ENCODE measurements at places on chromosomes 7 and 10. TPM values are rescaled to one million over a fixed set of nuclear protein-coding genes. Genes with fewer than 3 reads are reported as not detected.

Gene DENND2A
- total RNA-seq: 19.0 TPM

Gene ZNF736
- 15.1 TPM for total RNA-seq

Gene GSTO2
- 7.8 TPM for total RNA-seq

Gene RBM28
- 26.9 TPM for total RNA-seq

Gene PSMC2
- total RNA-seq: 89.4 TPM

Gene LHFPL3
- not detected for total RNA-seq

Gene RTKN2
- total RNA-seq: 109 TPM

Gene MINDY3
- 30.2 TPM for total RNA-seq

Gene SLC12A9
- 43.6 TPM for total RNA-seq

Gene RARRES2
- total RNA-seq: 144 TPM

Gene IRF5
- total RNA-seq: 46.0 TPM

Gene ATE1
- total RNA-seq: 26.0 TPM

Gene NKX1-2
- not detected for total RNA-seq

Gene TAS2R4
- 2.0 TPM for total RNA-seq

Gene INHBA
- 81.2 TPM for total RNA-seq

Gene C10orf62
- not detected for total RNA-seq

Gene GRM8
- total RNA-seq: not detected

Gene VAX1
- total RNA-seq: not detected

Gene HECW1
- 0.06 TPM for total RNA-seq

Gene CYP3A7
- 0.21 TPM for total RNA-seq

Gene MYO3A
- 0.44 TPM for total RNA-seq

Gene RHEB
- total RNA-seq: 96.0 TPM
